D341Med (cell line): ENCODE measurements at places on chromosomes 13 and 19.

GRCh38 chr19:3285647-3286176 lies 61.3 kb downstream of the CELF5 start:
- DNase-seq: peak; percentile 87

DNA sequence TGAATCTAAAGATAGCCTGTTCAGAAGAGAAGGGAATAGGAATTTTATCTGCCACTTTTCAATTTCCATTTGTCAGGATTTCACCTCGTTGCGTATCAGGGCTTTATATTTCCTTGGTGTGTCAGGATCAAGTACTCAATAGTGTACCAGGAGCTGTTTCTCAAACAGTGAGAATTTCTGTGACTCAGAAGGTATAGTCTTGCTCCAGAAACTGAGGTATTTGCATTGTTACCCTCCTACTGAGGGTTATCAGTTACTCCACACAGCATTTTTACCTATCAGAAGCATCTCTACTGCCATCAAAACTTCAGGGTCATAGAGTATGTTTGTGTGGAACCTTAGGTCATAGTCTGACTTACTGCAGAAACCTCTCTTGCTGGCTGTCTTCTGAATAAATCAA lies 271.7 kb upstream of the EDNRB start:
- DNase-seq: no peak

DNA sequence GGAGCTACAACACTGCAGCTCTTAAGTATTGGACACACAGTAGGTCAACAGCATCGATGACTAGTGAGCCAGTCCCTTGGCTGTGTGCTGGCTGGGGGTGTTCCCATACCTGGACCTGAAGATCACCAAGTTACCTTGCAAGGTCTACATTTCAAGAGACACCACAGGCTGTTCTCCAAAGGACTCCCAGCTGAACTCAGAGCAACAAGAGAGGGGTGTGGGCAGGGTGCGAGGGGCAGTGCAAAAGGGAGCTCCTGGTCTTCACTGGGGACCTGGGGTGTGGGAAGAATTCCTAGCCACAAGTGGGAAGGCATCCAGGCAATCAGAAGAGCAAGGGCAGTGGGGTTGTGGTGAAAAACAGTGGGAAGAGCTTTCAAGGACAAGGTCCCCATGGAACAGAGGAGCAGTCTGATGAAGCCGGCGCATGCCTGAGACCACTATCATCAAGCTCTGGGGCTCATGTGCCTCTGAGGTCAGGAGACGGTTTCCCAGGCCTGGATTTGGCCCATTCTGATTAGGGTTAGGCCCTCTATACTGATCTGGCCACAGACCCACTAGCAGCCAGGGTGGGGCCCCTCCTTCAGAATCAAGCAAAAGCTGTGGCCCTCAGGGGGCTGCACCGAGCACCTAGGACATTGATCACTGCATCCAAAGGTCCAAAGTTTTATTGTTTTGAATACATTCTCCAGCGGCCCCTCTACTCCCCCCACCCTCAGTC lies 4.7 kb upstream of the GSK3A start:
- DNase-seq: no peak

DNA sequence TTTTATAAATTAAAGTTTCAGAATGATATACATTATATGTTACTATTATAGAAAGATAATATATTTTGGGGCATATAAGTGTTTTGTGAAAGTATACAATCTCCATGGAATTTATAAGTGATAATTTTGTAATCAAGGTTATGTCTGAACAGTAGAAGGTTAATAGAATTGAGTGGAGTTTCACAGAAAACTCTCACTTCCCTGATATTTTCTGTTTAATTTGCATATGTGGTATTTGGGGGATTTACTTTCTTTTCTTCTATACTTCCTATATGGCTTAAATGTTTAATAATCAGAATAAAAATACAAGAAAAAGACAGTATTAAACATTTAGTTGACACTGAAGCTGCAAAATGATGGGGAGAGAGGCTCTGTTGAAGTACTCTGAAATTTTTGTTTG lies 848.5 kb downstream of the DACH1 start:
- no peak for DNase-seq

DNA sequence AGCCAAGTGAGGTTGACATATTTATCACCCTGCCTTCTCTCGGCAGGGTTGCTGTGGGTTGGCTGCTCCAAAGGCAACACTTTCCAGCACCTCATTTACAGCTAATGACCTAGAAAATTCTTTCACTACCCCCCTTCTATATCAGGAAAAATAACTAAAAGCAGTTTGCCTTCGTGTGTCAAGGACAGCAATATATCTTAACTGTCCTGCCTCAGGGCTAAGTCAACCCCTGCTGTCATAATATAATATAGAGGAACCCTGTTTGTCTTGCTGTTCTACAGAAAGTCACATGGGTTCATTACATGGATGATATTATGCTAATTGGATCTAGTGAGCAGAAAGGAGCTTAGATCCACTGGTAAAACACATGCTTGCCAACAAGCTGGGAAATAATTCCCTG lies 28.1 kb upstream of the USP12 start:
- DNase-seq: no peak

GRCh38 chr19:13644645-13645044 lies 119.7 kb upstream of the MRI1 start:
- no peak for DNase-seq

- DNase-seq: peak; percentile 73
Observed at GRCh38 chr19:49924004-49924880, 4.8 kb upstream of the ATF5 start.

DNA sequence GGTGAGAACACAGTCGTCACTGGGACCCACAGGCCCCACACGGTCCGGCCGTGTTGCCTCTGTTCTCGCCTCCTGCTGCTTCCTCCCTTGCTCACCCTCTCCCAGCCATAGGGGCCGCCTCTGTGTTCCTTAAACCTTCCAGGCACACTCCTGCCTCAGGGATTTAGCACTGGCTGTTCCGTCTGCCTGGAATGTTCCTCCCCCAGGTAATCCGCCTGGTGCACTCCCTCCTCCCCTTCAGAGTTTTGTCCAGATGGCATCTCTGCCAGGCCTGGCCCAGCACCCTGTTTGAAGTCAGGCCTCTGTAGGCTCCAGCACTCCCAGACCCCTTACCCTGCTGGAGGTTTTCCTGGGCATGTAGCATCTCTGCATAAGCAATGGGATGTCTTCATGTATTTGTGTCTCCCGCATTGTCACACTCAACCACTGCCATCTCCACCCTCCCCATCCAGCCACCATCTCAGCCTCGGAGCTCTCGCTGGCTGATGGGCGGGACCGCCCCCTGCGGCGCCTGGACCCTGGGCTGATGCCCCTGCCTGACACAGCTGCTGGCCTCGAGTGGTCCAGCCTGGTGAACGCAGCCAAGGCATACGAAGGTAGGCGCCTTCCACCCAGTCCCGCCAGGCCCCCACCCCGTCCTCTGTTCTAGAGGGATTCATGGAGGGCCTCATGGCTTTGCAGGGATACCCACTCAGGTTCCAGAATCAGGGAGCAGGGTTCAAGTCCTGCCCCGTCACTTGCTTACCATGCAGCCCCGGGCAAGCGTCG lies 25.9 kb downstream of the DPF1 start:
- DNase-seq: peak; percentile 59

DNA sequence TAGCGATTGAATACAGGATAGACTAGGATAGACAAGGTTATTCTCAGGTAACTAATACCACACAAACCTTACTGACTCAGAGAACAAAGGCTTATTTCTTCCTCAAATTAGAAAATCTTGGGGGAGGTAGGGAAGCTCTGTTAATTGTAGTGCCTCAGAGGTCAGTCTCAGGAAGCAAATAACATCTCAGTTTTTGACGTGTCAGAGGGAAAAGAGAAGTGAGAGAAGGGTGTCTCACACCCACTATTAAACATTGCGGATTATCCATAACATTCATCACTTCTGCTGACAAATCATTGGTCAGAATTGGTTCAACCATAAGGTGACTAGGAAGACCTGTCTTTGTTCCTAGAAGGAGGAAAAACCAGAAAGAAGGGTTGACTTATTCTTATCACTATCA lies 579.4 kb upstream of the MIR17HG start:
- no peak for DNase-seq

DNA sequence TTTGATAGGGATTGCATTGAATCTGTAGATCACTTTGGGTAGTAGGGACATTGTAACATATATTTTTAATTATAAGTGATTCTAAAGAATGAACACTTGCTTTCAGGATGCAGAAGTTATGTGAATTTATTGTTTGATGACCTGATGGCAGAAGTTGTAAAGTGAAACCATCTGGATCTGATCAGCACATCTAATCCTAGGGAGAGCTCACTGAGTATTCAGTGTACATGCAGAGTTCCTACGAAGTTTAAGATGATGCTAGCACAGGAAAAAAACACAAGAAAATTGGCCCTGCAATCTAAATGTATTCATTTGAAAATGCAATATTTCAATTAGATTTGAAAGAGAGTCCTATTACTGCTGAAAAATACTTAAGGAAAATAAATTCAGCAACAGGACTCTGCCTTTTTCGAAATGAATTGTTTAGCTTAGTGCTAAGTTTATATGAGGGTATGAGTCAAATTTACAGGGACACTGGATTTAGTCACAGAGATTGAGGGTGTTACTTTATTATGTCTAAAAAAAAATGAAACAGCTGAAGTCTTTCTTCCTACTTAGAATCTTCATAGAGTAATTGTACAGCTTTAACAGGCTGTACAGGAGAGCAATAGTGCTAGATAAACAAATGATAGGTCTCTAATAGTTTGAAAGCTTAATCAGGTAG lies 385.7 kb downstream of the DCT start:
- DNase-seq: no peak

GRCh38 chr13:23966691-23967615 lies 69.7 kb upstream of the C1QTNF9B start:
- no peak for DNase-seq

DNA sequence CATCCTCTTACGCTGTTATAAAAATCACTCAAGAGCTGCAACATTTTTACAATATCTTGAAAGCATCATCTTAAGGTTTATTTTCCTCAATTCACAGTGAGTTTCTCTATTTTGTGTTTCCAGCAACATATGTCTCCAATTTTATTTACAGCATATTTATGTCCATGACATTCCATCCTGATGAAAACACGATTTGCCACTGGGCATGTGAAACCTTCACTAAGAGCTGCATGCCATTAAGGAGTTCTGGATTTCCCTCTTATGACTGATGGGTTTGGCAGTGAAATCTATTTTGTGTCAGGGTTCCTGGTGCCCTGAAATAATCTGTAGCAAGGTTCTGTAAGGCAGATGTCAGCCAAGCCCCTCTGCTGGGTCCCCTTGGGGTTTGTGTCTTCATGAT lies 527.6 kb upstream of the KLF12 start:
- no peak for DNase-seq

- no peak for DNase-seq
Observed at GRCh38 chr13:92994056-92994455, 232.6 kb upstream of the GPC6 start.

- DNase-seq: no peak
Observed at GRCh38 chr13:48783181-48783630, 129.5 kb downstream of the CYSLTR2 start.
